ENCODE measurements at places on chromosomes 3 and 15.

- no peak for DNase-seq
Measured at GRCh38 chr3:52896151-52896550, 1.2 kb downstream of the STIMATE start.

- peak; percentile 77 for DNase-seq
Measured at GRCh38 chr15:68730471-68730919, 90.2 kb downstream of the ANP32A start.

GRCh38 chr15:67801142-67801541 lies 24.2 kb upstream of the SKOR1 start:
- DNase-seq = no peak

DNA sequence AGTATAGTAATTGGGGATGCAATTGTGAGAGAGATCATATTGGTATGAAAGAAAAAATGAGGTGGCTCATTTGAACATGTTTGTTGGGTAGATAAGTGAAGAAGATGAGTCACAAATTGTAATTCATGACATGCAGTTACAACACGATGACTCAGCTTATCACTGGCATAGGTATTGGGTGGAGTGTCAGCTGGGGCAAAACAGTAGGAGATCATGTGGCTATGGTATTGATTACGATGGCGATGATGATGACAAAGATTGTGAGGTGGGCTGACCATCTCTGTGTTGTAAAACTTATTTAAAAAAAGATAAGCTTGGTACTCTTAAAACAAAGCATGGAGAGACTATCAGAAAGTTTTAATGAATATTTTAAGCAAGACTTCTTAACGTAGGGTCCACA lies 11.6 kb upstream of the DPH6 start:
- no peak for DNase-seq

DNA sequence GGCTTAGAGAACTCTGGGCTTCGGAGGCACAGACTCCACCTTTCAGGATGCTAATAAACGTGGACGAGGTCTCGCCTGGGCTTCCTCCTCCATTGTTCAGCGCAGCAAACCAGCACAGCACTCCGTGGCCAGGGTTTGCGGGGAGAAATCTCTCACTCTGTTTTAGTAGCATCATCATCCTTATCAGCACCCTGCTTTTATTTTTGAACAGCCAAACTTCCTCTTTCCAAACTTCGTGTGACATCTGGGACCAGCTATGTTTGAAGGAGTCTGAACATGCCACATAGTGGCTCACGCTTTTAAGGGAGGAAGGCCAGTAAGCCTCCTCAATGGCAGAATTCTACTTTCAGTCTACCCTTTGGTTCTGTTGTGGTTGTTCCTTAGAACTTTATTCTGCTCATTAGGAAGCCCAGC lies 149.0 kb downstream of the PGPEP1L start:
- no peak for DNase-seq

DNA sequence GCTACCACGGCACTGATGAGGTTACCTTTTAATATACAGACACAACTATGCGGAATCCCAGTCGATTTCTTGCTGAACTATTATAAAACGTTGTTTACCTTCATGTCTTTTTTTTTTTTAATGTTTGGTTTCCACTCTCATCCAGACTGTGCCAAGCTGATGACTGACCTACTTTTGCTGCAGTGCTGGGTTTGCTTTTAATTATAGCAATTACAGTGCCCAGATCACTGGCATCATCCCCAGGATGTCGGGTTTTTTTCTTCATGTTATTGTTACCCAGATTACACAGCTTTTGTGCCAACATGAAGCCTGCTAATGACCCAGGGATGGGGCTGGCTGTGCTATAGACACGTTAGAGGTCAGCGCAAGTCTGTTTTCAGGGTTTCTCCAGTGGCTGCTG lies 294.0 kb upstream of the ATP10A start:
- no peak for DNase-seq

DNA sequence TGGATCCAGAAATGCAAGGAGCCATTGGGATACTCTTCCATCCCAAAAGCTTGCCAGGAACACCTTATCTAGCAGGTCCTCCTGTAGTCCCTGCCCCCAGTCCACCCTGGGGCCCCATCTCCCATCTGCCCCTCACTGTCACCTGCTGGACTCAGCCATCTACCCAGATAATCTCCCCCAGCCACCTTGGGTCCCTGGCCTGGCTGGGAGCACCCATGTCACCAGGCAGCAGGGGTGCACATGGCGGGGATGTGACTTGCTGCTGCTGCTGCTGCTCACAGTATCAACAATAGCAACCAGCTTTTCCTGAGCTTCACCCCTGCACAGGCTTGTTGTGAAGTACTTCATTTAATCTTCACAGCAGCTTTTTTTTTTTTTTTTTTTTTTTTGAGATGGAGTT lies 12.6 kb downstream of the PTH1R start:
- DNase-seq = no peak

DNA sequence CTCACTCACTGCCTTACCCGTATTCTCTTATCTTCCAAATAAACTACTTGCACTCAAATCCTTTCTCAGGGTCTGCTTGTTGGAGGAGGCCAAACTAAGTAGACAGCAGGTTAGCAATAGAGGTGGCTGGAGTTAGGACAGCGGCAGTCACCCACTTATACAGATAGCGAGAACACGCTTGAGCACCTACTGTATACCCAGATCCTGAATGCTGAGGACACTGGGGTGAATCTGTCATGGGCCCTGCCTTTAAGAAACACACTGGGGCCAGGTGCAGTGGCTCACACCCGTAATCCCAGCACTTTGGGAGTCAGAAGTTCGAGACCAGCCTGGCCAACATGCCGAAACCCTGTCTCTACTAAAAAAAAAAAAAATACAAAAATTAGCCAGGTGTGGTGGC lies 38.0 kb upstream of the TSEN2 start:
- DNase-seq = no peak

- no peak for DNase-seq
Measured at GRCh38 chr3:193771011-193771652, 178.1 kb downstream of the OPA1 start.

- no peak for DNase-seq
Measured at GRCh38 chr3:181839039-181839915, 127.6 kb downstream of the SOX2 start.

DNA sequence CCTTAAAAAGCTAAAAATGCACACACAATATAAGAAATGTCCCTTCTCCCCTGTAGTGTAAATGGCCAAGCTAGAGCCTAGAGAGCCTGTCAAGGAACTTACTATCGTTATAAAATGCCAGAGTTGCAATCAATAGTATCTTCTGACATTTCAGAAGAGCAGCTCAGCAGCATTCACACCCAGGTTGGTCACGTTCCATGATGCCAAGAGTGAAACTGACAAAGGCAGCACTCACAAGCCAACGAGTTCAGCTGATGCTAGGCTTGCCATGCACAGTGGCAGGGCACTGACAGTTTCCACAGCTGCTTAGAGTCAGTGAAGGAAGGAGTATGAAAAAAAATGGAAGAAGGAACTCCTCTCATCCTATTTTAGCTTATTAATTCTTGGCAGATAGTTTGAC lies 331.4 kb upstream of the CCDC54 start:
- DNase-seq = no peak

GRCh38 chr3:72011485-72011884 lies 226.5 kb upstream of the PROK2 start:
- no peak for DNase-seq

GRCh38 chr15:30030345-30030744 lies 52.4 kb upstream of the GOLGA8J start:
- DNase-seq = no peak

DNA sequence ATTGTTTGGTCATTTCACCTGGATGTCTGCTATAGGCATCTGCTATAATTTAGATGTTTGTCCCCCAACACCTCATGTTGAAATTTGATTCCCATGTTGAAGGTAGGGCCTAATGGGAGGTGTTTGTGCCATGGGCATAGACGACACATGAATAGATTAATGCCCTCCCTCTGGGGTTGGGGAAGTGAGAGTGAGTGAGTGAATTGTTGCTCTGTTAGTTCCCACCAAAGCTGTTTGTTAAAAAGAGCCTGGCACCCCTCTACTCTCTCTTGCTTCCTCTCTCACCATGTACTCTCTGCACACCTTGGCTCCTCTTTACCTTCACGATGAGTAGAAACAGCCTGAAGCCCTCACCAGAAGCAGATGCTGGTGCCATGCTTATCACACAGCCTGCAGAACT lies 23.9 kb upstream of the SORD start:
- DNase-seq = no peak

GRCh38 chr3:182179631-182180030 lies 467.9 kb downstream of the SOX2 start:
- no peak for DNase-seq

DNA sequence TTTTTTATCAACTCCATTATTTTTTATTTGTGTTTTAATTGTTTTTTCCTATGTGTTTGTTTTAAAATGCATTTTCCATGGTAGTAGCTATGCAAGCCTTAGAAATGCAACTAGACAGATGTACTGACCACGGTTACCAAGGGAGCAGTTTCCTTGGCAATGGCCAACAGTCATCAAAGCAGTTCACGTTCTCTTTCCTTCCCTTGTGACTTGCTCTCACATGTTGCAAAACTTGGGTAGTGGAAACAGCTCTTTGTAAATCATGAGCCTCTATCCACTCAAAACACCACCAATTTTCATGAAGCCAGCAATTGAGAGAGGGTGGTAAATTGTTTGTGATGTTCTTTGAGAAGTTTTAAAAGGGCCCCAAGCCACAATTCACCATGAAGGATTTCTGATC lies 499.4 kb upstream of the MDFIC2 start:
- DNase-seq = no peak

GRCh38 chr3:12421132-12421531 lies 63.1 kb upstream of the TSEN2 start:
- DNase-seq = no peak

DNA sequence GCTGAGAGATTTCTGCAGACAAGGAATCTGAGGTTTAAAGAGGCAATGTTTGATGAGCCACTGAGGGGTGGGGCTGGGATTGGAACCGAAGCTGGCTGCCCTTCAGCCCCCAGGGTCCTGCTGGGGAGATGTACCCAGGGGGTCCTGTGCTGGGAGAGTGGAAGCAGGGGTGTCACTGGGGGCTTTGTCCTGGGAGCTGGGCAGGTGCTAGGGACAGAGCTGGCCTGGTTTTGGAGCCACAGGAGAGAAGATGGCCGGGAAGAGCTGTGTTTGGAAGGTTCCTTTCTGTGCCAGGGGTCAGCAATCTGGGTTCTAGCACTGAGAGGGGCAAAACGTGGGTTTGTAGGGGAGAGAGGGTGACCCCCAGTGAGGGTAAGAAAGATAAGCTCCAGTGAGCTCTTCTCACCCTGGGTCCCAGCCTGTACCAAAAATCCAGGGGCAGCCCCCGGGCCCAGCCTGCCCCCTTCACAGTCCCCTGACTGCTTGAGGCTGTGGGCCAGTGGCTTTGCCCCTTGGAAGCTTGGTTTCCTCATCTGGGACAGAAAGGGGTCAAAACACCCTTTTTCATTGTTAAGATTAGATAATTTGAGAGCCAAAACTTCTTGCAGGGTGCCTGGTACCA lies 69.6 kb downstream of the SMAD3 start:
- no peak for DNase-seq

DNA sequence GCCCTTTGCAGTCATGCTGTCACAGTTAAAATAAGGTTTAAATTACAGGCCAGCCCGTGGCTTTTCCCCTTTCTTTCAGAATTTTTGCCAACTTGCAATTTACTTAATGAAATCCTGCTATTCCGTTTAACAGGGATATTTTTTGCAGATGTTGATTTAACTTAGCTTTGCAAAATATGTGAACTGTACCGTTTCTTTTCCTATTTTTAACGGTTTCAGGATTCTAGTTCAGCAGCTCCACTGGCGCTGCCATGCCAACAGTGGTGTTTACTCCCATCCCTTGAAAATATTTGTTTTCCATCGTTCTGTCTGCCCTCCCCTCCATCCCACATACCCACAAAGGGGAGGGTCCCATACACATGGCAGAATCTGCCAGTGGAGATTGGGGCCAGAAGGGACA lies 54.3 kb downstream of the SMAD6 start:
- no peak for DNase-seq

DNA sequence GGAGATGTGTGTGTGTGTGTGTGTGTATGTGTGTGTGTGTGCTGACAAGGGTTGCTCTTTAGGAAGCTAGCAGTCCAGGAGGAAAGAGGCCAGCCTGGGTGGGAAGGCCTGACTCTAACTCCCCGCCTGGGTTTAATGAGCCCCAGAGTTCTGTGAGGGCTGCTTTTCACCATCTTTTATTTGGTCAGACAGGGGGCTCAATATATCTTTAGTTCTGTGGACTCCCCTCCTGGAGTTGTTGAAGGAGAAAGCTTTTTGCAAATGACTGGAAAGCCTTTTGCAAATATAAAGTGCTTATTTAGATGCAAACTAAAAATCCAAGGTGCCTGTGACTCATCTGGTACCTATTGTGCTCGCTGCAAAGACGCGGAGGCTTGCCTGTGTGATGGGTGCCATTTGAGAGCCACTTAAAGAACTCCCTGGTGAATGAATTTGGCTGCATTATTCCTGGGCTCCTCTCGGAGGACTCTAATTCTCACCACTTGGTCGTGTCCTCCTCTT lies 24.5 kb downstream of the DRD3 start:
- DNase-seq = no peak

DNA sequence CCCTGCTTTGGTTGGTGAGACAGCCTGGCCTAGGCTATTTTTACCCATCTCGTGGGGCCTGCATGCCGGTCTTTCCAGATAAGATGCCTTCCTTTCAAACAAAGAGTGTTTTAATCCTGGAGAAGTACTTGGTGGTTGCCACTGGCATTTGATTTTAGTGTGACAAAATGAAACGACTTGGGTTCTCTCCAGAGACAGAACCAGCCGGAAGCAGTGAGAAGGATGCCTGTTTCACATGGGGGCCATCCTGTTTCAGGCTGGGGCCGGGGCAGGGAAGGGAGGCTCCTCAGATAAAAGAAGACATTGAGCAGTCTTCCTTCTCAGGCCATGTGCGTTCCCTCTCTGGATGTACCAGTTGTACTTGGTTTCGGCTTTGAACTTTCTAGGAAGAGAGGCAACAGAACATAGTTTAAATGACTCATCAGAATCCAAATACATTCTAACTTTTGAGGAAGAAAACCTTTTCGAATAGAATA lies 74.9 kb downstream of the TOP2B start:
- no peak for DNase-seq

DNA sequence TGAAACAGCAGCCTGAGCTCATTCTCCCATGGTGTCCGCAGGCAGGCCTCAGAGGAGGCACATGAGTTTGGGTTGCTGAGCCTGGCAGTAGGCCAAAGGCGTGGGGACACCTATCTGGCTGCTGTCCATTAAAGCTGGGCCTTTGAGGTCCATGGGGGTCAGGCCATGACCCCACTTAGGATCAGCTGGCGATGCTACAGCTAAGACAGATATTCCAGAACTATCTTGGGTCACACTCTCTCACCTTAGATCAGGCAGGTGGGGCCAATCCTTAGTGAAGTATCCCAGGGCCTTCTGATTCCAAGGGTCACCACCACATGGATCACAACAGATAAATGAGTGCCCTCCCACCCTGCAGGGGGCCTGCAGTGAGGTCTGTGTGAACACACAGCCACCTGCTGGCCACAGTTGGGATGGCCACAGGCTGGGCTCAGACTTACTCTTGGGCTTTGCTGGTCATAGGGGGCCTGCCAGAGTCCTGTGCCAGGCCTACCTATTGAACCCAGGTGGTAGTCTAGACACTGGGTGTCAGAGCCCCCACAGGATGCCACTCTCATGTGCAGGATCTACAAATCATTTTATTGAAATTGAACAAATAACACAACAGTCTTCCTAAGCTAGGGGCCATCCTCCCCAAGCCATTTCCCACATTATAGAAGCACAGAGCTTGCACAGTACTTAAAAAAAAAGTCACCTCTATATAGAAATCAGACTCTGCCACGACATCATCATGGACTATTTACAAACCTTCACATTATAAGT lies 2.0 kb upstream of the HYAL2 start:
- DNase-seq = no peak

GRCh38 chr3:126052196-126053058 lies 31.5 kb downstream of the SLC41A3 start:
- no peak for DNase-seq
